ENCODE measurements at places on chromosomes 2 and 18. TPM values are rescaled to one million over a fixed set of nuclear protein-coding genes. Genes with fewer than 3 reads are reported as not detected.

GRCh38 chr2:157857881-157858280, 18.2 kb downstream of the ACVR1 start:
- H3K36me3 ChIP-seq, result no peaks in the 10 kb centered on the region
- no peak overlapping the region for H3K4me3 ChIP-seq
- DNase-seq, result no peak
- no peaks in the 10 kb centered on the region for H3K27me3 ChIP-seq

DNA sequence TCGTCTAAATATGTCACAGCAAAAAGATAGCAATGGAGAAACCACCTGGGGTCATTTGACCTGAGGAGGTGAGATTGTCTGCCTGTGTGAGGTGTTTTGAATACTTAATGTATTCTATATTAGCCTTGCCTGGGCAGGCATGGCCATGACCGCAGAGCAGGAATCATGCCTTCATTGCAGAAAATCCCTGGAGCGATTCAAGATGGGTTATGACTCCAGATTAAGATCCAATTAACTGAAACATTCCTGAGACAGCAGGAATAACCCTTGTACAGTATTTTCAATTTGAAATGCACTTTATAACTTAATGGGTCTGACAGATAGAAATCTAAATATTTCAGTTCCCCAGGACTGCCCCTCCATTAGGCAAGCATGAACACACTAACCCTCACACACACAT, 227.3 kb upstream of the RAB6C start:
- peaks cover 21% of the 10 kb centered on the region for H3K4me1 ChIP-seq
- no peak overlapping the region for H3K27ac ChIP-seq
- peaks cover 6% of the 10 kb centered on the region for H3K27me3 ChIP-seq
- no peaks in the 10 kb centered on the region for H3K36me3 ChIP-seq
- no peak overlapping the region for H3K4me3 ChIP-seq

FHOD3 gene
- 4.8 TPM for total RNA-seq

GALR1 gene
- total RNA-seq, result 0.07 TPM

ADCY3 gene
- 41.7 TPM for total RNA-seq

DUSP11 gene
- total RNA-seq, result 16.8 TPM

- no peaks in the 10 kb centered on the region for H3K27me3 ChIP-seq
- H3K4me3 ChIP-seq, result no peak overlapping the region
- no peak for DNase-seq
- H3K27ac ChIP-seq, result no peak overlapping the region
These were observed 550.5 kb downstream of the SPAG16 start for GRCh38 chr2:213834746-213835145.

CPO gene
- total RNA-seq, result 0.46 TPM

SULT1C4 gene
- 4.9 TPM for total RNA-seq

- no peaks in the 10 kb centered on the region for H3K27me3 ChIP-seq
- H3K4me1 ChIP-seq, result peaks cover 56% of the 10 kb centered on the region
- peak overlapping the region; percentile 80 for H3K4me3 ChIP-seq
- H3K27ac ChIP-seq, result peak overlapping the region; percentile 100
These were observed 600 bp downstream of the KATNAL2 start for GRCh38 chr18:46917803-46918600.

GRCh38 chr2:78175645-78176044, 653.5 kb upstream of the LRRTM4 start:
- H3K27me3 ChIP-seq, result no peaks in the 10 kb centered on the region
- DNase-seq, result no peak
- no peaks in the 10 kb centered on the region for H3K36me3 ChIP-seq
- no peak overlapping the region for H3K4me3 ChIP-seq
- no peak overlapping the region for H3K27ac ChIP-seq
- peaks cover 5% of the 10 kb centered on the region for H3K4me1 ChIP-seq

RND3 gene
- total RNA-seq, result 55.8 TPM

GRCh38 chr2:149825473-149825872, 237.9 kb upstream of the MMADHC start:
- H3K4me3 ChIP-seq, result no peak overlapping the region

DNA sequence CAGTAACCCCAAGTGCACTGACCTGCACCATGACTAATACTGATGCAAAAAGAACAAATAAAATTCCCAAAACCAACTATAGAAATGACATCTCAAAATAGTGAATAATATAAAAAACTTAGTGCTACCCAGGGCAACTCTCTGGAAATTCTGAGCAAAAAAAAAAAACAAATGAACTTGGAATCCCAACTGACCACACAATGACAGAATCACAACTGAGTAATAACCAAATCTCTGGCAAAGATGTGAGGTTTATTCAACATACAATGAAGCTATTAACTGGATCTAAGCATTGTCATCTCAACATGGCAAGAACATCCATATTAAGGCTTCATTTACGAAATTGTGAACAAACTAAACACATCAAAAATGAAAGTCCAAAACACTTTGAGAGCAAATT, 22.7 kb downstream of the EXOC6B start:
- H3K4me3 ChIP-seq, result no peak overlapping the region
- peaks cover 2% of the 10 kb centered on the region for H3K36me3 ChIP-seq
- H3K27ac ChIP-seq, result no peak overlapping the region

TTL gene
- 42.4 TPM for total RNA-seq

- no peaks in the 10 kb centered on the region for H3K36me3 ChIP-seq
- peaks cover 8% of the 10 kb centered on the region for H3K27me3 ChIP-seq
- H3K4me1 ChIP-seq, result peaks cover 53% of the 10 kb centered on the region
- DNase-seq, result no peak
These were observed 69.3 kb downstream of the NPAS2 start for GRCh38 chr2:100889286-100889685.
